Keratinocyte (primary cell): ENCODE measurements at places on chromosomes 4 and X.

GRCh38 chr4:124330045-124330444 is 382.5 kb downstream of the ANKRD50 start:
- no peak for DNase-seq

DNA sequence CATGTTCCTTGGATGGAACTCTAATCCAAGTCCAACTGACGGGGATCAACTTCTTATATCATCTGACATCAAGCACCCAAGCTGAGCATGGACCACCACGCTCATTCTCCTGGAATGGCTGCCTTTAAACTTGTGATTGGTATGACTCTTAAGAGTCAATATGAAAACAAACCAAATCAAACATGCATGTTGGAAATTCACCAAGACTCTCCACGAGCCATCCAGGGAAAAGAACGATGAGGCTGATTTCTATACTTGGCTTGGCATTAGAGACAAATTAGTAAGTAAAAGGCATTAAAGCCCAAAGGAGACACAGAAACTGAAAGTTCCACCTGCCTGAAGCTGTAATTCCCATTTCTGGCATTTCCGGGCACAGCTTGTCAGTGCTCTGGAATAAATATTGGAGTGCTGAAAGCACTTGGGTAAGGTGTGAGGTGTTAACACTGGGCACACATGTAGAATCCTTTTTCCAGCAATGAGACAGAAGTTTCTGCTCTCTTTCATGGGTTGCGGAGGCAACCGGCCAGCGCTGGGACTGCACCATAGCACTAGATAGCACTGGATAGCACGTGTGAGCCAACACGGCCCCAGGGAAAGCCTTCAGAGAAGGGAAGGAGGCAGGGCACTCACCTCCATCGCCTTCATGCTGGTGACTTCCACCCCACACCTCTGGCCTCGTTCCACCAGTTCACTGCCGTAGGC is 42.1 kb upstream of the CENPU start:
- DNase-seq = no peak

GRCh38 chrX:134569306-134569705 is 89.0 kb downstream of the PLAC1 start:
- no peak for DNase-seq

DNA sequence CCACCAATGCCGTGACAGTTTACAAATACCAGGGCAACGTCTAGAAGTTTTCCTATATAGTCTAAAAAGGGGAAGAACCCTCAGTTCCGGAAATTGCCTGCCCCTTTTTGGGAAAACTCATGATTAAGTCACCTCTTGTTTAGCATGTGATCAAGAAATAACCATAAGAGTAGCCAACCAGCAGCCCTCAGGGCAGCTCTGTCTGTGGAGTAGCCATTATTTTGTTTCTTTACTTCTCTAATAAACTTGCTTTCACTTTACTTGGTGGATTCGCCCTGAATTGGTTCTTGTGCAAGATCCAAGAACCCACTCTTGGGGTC is 20.0 kb upstream of the HOPX start:
- no peak for DNase-seq

DNA sequence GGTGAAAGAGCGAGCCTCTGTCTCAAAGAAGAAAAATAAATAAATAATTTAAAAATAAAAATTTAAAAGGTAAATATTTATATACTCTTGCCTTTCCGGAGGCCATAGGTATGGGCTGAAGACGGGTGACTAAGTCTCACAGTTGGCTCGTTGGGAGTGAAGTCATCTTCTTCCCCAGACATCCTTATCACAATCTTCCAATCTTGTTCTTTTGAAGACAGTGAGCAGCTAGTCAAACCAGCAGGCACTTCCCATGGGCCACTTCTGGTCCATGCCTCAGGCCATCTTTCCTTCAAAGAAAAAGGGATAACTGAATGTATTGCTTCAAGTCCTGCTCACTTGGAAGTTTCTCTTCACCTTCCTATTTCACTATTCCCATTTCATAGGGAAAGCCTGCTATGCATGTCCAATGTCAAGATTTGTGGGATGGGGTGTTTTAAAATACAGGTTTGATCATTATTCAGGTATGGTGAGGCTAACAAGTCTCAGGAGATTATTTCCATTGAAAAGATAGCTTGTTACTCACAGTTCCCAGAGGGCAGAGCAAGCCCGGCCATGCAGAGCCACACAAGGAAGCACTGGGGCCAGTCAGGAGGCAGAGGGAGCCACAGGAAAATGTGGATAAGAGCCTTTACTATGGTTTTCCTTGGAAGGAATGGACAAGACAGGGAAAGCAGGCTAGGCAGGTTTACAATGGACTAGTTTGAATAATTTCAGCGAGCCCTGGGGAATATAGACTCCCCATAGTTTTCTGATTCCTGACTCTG is 33.3 kb upstream of the VCX2 start:
- no peak for DNase-seq

DNA sequence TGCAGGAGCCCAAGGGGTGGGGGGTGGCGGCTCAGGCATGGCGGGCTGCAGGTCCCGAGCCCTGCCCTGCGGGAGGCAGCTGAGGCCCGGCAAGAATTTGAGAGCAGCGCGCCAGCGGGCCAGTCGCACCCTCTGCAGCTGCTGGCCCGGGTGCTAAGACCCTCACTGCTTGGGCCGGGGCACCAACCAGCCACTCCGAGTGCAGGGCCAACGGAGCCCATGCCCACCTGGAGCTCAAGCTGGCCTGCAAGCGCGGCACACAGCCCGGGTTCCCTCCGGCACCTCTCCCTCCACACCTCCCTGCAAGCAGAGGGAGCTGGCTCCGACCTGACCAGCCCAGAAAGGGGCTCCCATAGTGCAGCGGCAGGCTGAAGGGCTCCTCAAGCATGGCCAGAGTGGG is 758.2 kb upstream of the INTU start:
- no peak for DNase-seq

- DNase-seq = no peak
Measured at GRCh38 chr4:17934286-17934685, 87.3 kb downstream of the LCORL start.

DNA sequence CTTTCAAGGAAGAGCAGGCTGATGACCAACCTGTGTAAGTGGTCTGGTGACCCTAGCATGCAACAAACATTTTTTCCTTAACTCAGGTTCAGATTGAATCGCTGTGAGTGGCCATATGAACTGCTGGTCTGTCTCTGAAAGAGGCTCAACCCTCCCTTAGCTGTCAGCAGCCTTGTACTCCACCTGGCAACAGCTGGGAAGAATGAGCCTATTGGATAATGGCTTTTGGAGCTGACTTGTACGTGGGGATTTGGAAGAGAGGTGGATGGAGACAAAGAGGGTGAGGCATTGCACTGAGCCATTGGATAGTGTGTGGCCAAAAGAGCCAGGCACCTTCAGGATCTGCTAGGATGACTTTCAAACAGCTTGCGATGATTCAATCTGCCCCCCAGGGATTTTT is 35.7 kb upstream of the BMP15 start:
- no peak for DNase-seq

DNA sequence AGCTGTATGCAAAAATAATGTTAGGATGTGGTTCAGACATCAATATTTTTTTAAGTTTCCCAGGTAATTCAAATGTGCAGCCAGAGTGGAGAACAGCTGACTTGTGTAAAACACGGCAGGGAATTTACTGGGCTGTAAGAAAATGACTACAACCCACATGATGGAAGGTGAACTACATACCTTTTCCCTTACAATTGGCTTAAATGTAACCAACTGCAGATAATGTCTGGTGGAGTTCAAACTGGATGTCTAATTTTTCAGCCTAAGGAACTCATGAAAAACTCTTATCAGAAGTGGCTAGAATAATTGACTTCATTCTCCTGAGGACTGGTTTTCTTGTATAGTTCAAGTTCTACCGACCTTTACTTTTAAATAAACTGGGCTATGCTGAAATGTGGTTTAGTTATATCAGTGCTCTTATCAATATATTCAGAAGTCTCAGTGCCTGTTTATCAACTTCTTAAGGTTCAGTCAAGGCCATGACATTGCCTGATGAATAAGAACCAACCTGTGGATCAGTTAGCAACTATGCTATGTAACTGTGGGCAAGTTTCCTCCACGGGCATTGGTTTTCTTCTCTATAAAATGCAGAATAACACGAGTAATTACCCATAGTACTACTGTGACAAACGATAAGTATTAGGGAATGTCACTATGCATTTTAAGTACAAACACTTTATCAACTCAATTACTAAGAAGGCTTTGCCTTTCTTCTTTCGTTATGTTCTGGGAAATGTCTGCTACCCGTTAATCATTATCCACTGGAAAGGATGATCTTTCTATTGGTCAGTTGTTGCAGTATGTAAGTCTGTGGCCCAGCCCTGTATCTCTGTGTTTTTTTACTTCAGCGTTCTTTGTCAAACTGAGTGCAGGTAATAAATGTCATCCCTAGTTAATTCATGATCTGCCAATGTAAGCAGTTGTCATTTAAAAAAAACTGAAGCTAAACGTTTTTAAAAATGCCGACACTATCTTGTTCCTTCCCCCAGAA is 181.6 kb downstream of the PCDH7 start:
- no peak for DNase-seq

- DNase-seq = no peak
Measured at GRCh38 chr4:150906987-150907633, 108.0 kb downstream of the LRBA start.

DNA sequence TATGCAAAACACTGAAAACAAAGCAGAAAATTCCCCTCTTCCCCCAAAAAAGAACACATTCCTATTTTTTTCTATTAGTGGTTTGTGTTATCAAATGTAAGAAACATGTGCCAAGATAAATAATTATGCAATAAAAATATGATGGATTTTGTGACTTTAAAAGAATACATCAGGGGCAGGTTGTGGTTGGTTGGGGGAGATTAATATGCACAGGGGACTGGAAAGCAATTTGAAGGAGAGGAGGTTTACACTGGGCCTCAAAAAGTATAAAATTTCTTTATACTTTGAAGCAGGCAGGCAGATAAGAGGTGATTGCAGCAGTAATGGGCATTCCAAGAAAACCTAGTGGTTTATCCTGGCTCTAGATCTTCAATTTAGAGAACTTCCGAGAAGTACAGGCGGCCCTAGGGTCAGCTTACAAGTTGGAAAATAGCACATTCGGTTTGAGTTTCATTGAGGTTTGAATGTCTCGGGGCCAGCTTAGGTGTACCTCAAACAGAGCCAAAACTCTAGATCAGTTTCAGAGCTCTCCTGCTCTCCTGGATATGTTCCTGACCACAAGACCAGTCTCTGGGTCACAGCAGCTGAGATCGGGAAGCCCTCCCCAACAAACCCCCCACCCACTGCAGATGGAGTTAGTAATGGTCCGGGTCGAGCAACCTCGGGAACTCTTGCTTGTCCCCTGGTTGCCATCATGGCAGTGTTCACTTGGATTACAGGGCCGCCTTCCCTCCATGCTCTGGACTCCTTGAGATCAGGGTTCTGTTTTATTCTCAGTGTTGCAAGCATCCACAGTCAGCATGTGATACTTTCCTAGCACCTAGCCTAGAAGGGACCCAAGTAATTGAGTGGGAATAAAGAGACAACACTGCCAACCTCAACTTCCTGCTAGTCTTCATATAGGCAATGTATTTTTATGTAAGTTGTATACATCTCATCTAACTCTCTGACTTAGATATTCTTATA is 112.1 kb upstream of the DDIT4L start:
- DNase-seq = no peak

- DNase-seq = no peak
Measured at GRCh38 chr4:139629436-139630125, 36.0 kb upstream of the MGST2 start.

- no peak for DNase-seq
Measured at GRCh38 chrX:48021026-48021900, 14.5 kb downstream of the SPACA5 start.

GRCh38 chrX:41518841-41519220 is 71.7 kb downstream of the NYX start:
- DNase-seq = no peak

- DNase-seq = no peak
Measured at GRCh38 chr4:99403380-99404184, 31.6 kb downstream of the ADH7 start.

DNA sequence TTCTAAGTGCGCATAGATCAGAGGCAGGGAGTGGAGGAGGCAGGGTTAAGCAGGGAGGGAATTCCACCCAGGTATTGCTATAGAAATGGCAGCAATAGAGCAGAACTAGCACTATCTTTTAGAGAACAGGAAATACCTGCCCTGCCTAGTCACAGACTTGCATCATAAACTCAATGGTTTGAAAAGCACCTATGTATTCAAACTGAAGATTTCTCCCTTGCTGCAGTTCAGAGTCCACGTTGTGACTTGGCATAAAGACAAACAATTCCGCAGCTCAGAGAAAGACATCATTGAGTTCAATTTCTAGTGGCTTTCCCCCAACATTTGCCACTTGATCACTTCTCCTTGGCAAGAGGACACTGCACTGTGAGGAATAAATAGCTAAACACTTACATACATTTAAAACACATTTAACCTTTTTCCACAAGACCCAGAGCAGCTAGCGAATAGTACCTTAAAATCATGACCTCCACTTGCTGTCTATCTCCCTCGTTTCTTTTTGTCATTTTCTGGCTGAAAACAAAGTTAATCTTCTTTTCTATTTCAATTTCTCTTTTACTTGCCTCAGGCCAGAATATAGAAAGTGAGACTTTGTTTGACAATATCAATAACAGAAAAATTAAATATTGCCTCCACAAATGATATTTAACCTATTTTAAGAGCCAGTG is 42.4 kb downstream of the SLC7A11 start:
- DNase-seq = peak; percentile 49

- DNase-seq = no peak
Measured at GRCh38 chrX:74949717-74950116, 24.5 kb upstream of the NEXMIF start.

- no peak for DNase-seq
Measured at GRCh38 chr4:37690976-37691375, 4.8 kb upstream of the RELL1 start.

- DNase-seq = no peak
Measured at GRCh38 chrX:68838571-68838910, 9.7 kb downstream of the EFNB1 start.

GRCh38 chrX:40975951-40976350 is 109.3 kb upstream of the USP9X start:
- no peak for DNase-seq

GRCh38 chrX:66017659-66018170 is 22.2 kb downstream of the VSIG4 start:
- no peak for DNase-seq

DNA sequence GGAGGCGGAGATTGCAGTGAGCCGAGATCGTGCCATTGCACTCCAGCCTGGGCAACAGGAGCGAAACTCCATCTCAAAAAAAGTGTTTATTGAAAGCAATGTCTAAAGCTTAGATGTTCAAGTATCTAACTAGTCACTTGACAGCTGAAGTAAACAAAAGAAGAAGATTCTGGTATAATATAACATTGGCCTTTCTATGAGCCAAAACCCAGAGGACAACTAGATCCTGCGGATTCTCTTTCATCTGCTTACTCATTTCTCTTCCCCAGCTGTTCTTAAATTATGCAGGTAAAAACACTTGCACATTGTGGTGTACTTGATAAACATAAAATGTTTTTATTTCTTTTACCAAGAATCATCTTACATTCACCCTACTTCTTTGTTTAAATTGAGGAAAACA is 24.1 kb upstream of the AREG start:
- DNase-seq = no peak

GRCh38 chr4:151152028-151152427 is 52.6 kb downstream of the RPS3A start:
- DNase-seq = no peak

GRCh38 chrX:74449322-74449936 is 28.1 kb downstream of the SLC16A2 start:
- DNase-seq = peak; percentile 33
